ENCODE measurements at places on chromosomes 3 and 15.

DNA sequence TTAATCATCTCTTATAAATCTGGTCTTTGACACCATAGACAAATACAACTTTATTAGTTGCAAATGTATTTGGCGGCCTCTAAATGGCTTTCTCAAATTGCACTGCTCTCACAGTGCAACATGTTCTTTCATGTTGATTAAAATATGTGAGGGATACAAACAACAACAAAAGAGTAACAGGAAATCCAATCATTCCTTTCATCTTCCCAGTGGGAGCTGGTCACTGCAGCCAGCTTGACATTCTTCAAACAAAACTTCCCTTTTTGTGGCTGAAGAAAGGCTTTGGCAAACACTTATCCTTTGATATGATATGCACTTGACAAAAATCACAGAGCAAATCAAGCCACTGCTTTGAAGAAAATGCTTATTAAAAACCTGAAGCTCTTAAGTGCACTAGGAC is 973.6 kb downstream of the EPHA3 start:
- DNase-seq = no peak

- DNase-seq = no peak
Observed at GRCh38 chr15:88467935-88468528, 524 bp downstream of the MRPS11 start.

DNA sequence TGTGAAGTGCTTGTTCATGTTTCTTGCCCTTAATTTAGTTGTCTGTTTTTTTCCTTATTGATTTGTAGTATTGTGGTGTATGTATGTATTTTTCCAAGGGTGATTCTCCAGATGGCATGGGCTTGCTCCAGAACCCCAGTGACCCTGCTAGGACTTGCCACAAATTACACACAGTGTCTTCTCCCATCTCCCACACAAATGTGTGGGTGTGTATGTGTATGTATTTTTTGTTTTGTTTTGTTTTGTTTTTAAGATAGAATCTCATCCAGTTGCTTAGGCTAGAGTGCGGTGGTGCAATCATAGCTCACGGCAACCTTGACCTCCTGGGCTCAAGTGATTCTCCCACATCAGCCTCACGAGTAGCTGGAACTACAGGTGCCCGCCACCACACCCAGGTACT is 36.2 kb upstream of the ARID3B start:
- DNase-seq = no peak

DNA sequence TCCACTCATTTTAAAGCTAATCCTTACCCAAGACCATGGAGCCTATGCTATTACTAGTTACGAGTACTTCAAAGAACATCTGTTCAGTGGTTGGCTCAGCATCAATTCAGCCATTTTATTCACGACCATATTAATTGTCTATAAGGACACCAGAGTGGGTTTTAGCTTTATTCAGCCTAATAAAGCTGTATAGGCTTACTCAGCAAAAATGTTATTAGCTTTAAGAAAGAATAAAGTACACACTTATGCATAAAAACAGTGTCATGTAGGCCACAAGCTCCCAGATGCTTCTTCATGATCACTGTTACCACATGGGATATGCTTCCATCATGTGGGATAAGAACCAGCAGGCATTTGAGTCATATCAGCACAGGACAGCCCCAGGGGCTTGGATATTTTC is 87.4 kb upstream of the GPR149 start:
- DNase-seq = no peak

DNA sequence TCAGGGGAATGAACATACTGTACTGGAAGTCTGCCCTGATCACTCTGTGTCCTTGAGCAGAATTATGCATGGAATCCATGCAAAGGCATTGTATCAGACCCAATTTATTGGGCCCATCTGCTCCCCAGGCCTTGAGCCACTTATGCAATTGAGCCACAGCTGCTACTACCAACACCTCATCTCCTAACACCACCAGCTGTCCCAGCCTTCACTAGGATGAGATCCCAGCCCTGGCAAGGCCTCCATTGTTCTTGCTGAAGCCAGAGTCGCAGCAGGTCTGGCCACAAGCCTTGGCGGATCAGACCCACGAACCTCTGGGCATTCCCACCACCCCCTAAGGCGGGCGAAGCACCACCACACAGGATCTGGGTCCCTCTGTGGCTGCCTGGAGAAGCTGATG is 9.2 kb upstream of the NME9 start:
- no peak for DNase-seq

DNA sequence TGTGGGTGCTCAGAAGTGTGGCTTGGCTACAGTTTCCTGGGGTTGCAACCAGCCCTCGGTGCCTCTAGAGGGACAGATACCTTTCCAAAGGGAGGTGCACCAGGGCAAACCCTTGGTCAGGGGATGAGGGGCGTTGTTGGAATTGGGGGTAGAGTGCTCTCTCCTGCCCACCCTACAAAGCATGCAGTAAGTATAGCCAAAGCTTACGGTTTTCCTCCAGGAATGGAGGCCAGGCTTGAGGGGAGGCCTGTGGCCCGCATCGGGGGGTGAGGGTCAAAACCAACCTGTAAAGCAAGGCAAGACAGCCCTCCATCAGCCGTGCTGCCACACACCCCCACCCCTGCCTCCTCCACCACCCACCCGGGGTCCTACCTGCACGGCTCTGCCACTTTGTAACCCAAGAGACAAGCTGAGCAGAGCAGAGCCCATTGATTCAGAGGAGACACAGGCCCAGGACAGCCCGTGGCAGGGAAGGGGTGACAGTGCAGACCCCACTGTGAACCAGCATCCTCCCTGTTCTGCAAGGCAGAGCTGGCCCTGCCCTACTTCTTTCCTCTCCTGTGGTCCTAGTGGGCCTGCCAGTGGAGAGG is 41.5 kb downstream of the TLE3 start:
- DNase-seq = no peak

DNA sequence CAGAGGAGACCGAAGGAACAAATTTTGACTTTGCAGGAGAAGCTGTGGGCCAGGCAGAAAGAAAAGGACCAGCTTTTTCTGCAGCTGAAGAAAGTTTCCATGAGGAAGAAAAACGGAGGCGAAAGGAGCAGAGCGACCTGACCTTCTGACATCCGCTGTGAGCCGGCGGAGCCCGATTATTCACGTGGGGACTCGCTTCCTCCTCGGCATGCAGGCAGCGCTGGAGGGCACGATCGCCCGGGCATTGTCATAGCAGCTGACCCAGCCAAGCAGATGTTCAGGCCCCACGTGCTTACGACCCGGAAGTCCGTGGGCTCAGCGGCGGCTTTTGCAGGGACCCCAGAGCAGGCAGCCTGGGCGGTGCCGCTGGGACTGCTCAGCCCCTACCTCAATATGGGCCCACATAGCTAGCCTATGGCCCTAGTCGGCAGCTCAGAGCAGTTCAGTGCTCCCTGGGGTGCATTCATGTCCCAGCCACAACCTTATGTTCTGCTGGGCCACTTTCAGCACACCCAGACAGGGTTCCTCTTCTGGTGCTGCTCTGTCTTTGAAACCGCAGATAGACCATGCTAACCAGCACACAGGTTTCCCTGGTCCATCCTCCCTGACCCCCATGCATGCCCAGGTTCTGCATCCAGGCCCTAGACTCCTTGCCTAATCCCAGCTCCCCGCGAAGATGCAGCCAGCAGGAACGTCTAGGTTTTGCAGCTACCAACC is 10.5 kb upstream of the EIF4A2 start:
- DNase-seq = peak; percentile 84

- DNase-seq = peak; percentile 74
Observed at GRCh38 chr3:20256144-20256543, 70.1 kb upstream of the SGO1 start.

DNA sequence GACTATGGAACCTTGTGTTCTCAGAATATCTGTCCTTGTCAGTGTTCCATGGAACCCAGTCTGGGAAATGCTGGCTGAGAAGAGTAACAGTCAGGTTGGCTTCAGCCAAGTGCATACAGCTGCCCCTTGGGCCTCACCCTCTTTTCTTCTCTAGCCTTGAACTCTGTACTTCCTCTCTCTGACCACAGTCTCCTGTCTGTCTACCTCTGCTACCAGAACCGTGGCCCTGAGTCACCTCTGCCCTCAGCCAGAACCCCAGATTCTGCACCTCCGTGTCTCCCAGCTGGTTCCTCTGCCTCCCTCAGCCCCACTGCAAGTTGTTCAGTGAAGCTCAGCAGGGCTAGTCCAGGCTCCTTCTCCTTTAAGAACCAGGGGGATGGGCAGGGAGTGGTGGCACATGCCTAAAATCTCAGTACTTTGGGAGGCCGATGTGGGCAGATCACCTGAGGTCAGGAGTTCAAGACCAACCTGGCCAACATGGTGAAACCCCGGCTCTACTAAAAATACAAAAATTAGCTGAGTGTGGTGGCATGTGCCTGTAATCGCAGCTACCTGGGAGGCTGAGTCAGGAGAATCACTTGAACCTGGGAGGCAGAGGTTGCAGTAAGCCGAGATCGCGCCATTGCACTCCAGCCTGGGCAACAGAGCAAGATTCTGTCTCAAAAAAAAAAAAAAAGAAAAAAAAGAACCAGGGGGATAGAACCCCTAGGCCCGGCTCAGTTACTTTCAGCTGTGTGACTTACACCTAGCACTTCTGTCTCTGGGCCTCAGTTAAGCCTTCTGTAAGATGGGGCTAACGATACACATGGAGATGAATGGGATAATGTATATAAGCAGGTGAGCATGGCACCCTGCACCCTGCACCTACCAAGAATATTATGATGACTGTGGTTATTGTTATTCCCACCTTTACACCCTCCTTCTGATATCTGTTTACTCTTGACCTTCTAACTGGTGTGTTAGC is 24.3 kb upstream of the TATDN2 start:
- peak; percentile 36 for DNase-seq

DNA sequence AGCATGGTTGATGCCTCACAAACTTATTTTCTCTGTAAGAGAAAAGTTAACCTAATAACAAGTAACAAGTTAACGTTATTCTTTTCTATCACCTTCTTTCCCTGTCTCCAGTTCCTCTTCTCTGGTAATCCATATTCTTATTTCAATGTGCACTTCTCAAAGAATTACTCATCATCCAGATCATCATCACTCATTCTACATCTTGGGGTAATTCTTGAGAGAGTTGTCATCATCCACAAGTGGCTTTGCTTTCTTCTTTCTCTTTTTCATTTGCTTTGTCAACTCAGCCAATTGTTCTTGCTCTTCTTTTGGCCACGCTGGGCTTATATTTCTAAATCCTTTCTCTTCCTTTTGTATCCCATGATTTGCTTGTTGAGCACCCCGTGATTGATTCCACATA is 20.8 kb upstream of the RNF111 start:
- DNase-seq = no peak

DNA sequence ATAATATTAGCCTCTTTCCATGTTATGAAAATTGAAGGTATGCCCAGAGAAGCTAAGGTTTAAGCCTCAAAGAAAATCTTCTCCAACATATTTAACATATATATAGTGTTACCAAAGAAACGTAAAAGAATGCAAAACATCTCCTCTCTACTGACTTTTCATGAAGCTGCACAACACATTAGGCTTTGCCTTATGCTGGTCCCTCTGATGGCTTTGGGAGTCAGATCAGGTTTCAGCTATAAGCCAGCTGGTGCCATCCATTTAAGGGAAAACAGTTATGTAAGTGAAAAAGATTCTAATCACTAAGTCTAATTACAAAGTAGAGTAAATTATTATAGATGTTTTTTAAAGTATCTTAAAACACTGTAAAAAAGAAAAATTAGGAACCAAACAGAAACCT is 410.5 kb downstream of the LSAMP start:
- no peak for DNase-seq

GRCh38 chr15:99480016-99480810 is 85.6 kb upstream of the MEF2A start:
- DNase-seq = no peak

DNA sequence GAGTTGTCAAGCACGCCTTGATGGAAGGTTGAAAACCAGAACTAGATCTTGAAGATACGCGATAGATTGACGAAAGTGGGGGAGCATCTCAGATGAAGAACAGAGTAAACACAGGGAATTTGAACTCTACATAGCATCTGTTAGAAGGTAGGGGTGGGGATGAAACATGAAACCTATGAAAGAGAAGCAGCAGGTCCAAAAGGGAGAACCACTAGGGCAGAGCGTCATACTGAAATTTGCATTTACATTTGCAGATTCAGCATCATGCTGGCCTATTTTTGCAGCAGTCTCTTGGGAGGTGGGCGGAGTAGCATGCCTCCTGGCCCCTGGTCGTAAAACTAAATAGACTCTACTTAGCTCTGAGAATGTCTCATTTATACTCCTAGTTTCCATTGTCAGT is 46.1 kb upstream of the RASGRP1 start:
- DNase-seq = no peak

- DNase-seq = no peak
Observed at GRCh38 chr3:110895054-110895453, 176.6 kb upstream of the NECTIN3 start.

- no peak for DNase-seq
Observed at GRCh38 chr15:101326462-101327146, 31.6 kb upstream of the SNRPA1 start.

DNA sequence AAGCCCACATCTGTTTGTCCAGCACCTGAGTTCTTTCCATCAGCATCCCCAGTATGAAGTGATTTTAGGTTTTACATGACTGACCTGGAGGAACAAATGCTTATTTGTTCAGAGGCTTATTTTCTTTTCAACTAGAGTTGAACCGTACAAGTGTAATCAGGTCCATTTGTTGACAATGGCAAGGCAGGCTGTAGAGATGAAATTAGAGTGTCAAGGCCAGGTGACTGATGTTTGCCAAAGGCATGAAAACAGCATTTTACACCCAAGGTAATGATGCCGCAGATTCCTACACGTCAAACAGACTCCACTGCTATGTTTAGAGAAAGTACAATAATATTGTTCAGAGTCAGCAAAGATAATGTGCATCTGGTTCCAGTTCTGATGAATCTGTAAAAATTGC is 96.5 kb downstream of the KCNAB1 start:
- DNase-seq = no peak

GRCh38 chr3:86990012-86990733 is 776 bp downstream of the VGLL3 start:
- DNase-seq = no peak

DNA sequence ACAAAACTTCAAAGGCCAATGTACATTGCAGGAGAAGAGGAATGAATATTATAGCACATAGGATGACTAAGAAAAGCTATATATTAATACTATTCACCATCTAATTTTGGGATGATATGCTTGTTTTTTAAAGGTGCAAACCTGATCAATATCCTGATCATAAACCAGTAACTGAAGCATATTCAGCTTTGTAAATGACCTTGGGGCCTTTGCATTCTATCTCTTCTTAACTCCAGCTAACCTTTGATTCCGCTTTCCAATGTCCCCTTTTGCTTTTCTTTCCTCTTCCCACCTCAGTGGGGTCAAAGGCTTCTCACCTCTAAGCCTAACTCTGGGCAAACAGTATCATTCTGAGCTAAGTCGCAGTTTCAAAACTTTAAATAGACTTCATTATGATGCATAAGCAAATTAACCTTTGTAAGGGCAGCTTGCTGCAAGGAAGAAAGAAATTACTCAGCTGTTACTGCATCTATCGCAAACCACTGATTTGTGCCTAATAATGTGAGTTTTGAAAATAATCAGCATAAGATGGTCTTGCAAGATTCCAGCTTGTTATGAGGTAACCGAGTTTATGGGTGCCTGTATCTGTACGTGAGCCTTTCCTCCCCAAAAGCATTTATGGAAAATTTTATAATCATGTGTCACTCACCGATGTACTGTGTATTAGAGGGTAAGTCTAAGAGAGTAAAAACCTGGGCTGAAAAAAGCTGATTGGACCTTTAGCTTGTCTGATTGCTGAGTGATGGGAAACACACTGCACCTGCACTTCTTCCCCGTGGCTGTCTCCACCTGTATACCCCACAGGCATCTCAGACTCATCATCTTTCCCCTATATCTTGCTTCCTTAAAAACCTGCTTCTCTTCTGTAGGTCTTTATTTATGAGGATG is 116.8 kb downstream of the TPRG1 start:
- no peak for DNase-seq

- no peak for DNase-seq
Observed at GRCh38 chr3:143924522-143925285, 46.9 kb upstream of the DIPK2A start.

Measured in kidney capillary endothelial cell (primary cell).